ENCODE measurements at places on chromosomes 16 and 17.

DNA sequence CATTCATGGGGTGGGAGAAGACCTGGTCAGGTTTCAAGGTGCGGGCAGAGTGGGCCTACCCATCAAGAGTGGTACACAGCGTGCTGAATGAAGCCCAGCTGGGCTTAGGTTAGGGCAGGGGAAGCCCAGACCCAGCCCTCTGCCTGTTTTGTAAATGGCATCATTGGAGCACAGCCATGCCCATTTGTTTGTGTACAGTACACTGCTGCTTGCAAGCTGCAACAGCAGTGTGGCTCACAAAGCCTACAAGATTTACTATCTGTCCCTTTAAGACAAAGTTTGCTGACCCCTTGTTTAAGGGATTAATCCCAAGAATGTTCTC lies 230.1 kb upstream of the TNRC6C start:
- DNase-seq: no peak

GRCh38 chr16:20923876-20924275 lies 23.3 kb downstream of the LYRM1 start:
- DNase-seq: no peak

GRCh38 chr16:48383877-48384519 lies 1.2 kb downstream of the SIAH1 start:
- no peak for DNase-seq

DNA sequence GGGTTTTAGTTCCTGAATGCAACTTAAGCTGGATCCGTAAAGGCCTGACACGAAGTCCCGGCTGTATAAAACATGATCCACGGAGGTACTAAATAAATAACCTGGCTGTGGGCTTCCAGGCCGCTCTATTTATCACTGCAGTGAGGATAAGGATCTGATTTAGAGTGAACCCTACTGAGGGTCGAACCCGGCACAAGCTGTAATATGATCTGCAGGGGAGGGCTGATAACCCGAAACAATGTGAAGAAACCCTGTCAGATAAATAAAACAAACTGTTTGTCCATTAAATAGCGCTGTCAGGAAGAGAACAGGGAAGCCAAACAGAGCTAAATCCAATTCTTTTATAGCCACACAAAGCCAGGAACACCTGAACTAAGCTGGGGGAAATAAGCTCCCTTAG lies 375.6 kb upstream of the SALL1 start:
- no peak for DNase-seq

DNA sequence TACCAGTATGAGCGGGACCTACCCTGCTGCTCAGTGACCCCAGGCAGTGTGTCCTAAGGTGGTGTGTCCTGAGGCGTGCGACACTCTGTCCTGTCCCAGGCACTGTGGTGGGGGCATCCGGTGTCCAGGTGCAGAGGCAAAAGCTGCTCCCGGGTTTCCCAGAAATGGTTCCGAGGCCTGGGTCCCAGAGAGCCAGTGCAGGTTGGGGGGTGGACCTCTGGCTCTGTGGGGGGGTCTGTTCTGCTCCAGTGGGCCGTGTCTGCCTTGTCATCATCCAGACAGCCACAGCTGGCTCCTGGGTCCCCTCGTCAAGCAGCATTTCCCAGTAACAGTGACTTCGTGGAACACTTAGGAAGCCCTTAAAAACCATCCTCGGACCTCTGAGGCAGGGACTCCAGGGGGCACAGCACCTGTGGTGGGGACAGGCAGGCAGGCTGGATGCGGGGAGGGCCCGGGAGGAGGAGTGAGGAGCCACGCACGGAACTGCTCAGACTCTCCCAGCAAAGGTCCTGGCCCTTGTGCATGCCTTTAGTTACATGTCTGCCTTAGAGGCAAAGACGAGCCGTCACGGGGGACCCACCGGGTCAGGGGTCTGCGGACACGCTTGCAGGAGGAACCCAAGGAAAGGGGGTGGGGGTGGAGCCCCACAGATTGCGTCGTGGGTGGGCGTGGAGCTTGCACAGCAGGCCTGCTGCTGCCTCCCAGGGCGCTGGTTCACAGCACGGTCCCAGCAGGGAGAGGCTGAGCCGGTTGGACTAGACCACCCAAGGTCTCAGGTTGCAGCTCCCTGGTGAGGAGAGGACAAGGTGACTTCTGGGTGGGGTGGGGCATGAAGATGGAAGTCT lies 5.6 kb downstream of the SLC16A3 start:
- no peak for DNase-seq

DNA sequence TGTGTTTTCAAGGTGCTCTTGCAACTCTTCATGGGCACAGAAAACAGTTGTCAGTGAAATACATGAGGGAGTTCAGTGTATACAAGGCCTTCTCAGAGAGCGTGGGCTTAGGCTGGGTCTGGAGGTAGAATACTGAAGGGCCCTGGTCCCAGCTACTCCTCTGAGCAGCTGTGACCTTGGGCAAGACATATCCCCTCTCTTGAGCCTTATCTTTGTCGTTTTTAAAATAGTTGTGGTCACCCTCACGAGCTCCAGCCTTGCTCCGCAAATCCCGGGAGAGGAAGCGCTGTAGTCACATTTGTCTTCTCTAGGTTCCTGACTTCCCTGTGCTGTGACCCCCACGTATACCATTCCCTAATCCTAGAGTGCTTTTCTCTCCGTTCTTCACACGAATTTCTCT lies 3.6 kb downstream of the ZNRF1 start:
- DNase-seq: no peak

GRCh38 chr17:9517396-9517795 lies 58.2 kb downstream of the STX8 start:
- no peak for DNase-seq

DNA sequence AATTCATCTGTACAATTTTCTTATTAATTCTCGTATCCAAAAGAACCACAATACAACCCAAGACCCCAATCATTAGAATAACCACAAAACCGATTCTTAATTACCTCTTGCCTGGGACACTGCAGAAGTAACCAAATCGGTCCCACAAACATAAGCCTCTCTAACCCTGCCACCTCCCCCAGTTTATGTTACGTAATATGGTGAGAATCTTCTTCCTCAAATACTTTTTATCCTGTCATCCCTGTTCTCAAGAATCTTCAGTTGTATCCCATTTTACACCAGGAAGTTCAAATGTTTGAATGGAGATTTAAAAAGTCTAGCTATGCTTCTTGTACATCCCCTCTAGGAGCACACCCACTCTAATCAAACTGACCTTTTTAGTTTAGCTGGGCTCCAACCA lies 269.3 kb upstream of the TBX2 start:
- no peak for DNase-seq

- peak; percentile 65 for DNase-seq
Measured at GRCh38 chr17:76446449-76447231, 6.3 kb downstream of the UBE2O start.

GRCh38 chr17:56785405-56785804 lies 48.3 kb downstream of the C17orf67 start:
- peak; percentile 43 for DNase-seq

GRCh38 chr16:84194470-84195200 lies 3.7 kb downstream of the ADAD2 start:
- no peak for DNase-seq

GRCh38 chr17:69103557-69104233 lies 38.0 kb downstream of the ABCA6 start:
- no peak for DNase-seq

DNA sequence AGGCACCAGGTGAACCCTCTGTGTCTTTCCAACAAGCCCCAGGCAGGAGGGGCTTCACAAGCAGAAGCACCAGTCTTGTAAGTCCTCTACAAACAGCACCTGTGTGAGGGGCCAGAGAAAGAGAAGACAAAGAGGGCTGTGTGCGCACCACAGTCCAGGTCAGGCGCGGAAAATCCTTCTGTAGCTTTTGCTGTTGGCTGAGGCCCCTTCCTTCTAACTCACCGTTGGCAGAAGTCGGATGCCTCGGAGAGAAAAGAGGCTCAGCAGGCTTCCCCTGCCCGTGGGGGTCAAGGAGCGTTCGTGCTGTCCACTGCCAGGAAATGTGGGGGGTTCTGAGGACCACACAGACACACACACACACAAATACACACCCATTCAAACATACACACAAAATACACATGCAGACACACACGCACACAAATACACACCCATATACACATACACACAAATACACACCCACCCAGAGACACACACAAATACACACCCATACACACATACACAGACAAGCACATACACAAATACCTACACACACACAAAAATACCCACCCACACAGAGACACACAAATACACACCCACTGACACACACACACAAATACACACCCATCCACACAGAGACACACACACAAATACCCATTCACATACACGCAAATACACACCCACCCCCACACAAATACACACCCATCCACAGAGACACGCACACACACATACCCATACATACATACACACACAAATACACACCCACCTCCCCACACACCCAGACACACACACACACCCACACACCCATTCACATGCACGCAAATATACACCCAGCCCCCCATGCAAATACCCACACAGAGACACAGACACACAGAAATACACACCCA lies 6.8 kb downstream of the ZG16B start:
- no peak for DNase-seq

GRCh38 chr17:10673312-10673711 lies 16.2 kb upstream of the MYH3 start:
- DNase-seq: no peak

All from SW 1271 (cell line).